Forelimb muscle (tissue), 1 donor: ENCODE measurements at places on chromosomes 2 and 18. TPM values are rescaled to one million over a fixed set of nuclear protein-coding genes. Genes with fewer than 3 reads are reported as not detected.

The TMEM182 gene
- polyA plus RNA-seq: 176 TPM

The UGT1A3 gene
- polyA plus RNA-seq: not detected

DNA sequence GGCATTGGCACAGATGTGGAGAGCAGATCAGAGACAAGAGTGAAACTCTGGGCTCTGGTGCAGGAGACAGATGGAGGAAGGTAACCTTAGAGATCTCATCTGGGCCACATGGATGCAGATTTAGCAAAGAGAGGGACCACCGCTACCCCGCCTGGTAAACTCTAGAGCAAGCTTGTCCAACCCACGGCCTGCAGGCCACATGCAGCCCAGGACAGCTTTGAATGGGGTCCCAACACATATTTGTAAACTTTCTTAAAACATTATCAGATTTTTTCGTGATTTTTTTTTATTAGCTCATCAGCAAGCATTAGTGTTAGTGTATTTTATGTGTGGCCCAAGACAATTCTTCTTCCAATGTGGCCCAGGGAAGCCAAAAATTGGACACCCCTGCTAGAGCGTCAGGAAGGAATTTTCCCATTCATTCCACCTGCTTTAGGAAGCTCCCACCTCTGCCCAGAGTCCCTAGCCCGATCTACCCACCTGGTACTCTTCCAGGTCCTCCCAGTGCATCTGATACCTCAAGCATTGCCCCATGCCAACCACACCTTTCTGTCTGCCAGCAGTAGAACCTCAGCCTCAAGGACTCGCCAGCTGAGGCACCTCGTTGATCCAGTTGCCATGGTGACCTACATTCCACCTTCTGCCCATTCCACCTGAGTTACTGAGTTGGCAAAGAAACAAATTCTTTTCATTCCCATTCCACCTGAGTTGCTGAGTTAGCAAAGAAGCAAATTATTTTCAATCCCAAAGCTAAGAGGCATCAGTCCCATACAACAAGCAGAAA, at the start of gene CIB4:
TSS of gene CIB4 (minus strand) at position 586 of the 784 bp plus-strand sequence. CDS start at position 534, 52 bp downstream.
- DNase-seq: no peak

- DNase-seq: no peak
Observed at GRCh38 chr2:241049739-241050623, 51.6 kb downstream of the SNED1 start.

The IL1RN gene
- polyA plus RNA-seq: 0.49 TPM

DNA sequence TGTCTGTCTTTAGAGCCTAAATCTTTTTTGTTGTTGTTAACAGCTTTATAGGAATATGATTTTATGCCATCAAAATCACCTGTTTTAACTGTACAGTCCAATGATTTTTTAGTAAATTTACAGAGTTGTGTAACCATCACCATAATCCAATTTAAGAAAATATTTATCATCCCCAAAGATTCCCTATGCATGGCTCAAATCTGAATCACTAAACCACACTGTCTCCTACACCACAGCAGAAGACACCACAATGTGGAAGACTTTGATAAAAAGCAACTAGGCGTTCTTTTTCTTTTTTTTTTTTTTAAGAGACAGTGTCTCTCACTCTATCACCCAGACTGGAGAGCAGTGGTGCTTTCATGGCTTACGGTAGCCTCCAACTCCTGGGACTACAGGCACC, 99.6 kb downstream of the TXNL1 start:
- DNase-seq: no peak

GRCh38 chr2:86440631-86441391, at the start of gene KDM3A:
KDM3A (plus strand) TSS chr2:86441371; CDS start chr2:86442048, 677 bp downstream.
- peak; percentile 95 for DNase-seq

- DNase-seq: no peak
Observed at GRCh38 chr18:9762526-9762925, 54.4 kb downstream of the RAB31 start.

- no peak for DNase-seq
Observed at GRCh38 chr18:55738483-55739114, 150.6 kb upstream of the TCF4 start.

The TTC39C gene
- polyA plus RNA-seq: 3.5 TPM

The LRP1B gene
- polyA plus RNA-seq: 2.2 TPM

GRCh38 chr2:85468096-85468703, 49.7 kb downstream of the SH2D6 start:
- no peak for DNase-seq

DNA sequence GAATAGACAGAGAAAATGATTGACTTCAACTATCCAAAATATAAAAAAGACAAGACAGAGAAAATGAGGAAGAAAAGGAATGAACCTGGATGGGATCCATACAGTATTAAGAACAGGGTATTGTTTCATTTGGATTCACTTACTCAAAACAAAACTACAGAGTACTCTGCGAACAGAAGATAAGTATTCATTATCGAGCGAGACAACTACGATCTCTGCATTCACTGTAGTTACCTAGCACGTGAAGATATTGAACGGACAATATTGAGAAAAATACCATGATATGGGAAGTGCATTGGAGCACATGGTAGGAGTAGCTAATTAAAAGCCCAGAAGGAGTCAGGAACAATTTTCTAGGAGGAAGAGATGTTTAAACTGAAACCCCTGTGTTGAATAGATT, 1.0 kb upstream of the ORC2 start:
- DNase-seq: no peak

DNA sequence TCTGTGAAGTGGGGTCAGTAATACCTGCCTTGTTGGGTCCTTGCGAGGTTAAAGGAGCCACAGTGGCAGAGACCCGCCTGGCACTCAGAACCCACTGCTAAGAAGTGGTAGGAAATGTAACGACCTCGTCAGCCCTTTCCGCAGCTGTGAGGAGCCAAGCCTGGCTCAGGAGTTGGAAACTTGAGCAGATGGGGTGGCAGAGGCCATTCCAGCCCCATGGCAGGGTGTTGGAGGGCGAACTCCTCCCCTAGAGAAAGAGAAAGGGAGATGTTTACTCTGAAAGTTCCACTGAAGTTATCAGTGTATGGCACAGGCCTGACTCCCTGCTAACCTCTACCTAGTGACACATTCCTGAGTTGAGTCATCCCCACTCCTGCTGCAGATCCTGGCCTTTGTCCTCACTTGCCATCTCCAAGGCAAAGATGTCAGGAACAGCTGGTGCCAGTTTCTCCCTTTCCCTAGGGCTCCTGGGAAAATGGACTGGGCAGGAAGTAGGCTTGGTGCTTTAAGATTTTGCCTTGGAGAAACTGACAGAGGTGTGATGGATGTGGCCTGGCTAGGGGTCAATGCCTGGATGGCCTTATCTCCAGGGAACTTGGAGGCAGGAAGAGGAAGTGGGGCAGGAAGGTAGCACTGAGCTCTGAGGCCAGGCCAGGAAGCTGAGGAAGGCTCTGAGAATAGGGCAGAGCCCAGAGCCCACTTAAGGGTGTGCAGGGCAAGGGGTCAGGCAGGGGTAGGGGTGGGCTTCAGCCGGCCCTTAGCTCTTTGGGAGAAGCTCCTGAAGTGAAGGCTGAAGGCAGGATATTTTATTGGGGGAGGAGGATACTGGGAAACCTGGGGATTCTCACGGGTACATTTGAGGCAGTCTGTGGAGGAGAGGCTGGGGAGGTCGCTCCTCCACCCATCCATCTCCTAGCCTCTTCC, 888 bp downstream of the VAMP5 start:
- DNase-seq: no peak

DNA sequence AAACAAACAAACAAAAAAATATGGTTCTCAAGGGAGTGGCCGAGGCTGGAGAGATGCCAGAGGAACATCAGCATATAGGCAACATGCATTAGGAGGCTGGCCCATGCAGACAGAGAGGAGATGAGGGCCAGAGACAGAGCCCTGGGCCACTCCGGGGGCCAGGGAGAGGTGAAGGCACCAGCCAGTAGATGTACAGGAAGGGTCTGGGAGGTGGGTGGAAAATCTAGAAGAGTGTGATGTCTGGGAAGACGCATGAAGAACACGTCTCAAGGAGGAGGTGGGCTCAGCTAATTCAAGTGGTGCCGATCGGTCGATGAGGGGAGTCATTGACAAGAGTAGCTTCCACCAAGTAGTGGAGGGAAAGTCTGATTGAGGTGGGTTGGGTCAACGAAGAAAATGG, 79.9 kb downstream of the ZCCHC2 start:
- no peak for DNase-seq
